NCI-H446 (cell line): ENCODE measurements at places on chromosomes 7 and 10.

- DNase-seq = no peak
Observed at GRCh38 chr10:27815261-27815660, 69.6 kb upstream of the MKX start.

- no peak for DNase-seq
Observed at GRCh38 chr7:20241194-20241910, 24.2 kb upstream of the MACC1 start.

DNA sequence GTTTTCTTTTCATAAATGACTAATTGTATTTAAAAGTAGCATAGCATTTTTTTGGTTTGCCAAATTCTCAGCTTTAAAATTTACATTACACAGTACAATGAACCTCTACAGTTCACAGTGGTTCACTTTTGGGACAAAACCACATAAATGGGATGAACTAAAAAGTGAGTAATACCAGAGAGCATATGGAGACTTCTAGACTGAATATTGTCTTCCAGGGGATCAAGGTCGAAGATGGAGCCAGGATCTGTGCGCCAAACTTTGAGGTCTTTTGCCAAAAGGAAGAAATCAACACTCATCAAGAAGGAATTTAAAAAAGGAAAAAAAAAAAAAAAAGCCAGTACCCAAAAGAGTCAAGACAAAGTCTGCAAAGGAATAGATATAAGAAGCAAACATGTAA lies 87.5 kb downstream of the NEBL start:
- peak; percentile 18 for DNase-seq

- no peak for DNase-seq
Observed at GRCh38 chr7:56474271-56474670, 358.1 kb upstream of the NUPR2 start.

DNA sequence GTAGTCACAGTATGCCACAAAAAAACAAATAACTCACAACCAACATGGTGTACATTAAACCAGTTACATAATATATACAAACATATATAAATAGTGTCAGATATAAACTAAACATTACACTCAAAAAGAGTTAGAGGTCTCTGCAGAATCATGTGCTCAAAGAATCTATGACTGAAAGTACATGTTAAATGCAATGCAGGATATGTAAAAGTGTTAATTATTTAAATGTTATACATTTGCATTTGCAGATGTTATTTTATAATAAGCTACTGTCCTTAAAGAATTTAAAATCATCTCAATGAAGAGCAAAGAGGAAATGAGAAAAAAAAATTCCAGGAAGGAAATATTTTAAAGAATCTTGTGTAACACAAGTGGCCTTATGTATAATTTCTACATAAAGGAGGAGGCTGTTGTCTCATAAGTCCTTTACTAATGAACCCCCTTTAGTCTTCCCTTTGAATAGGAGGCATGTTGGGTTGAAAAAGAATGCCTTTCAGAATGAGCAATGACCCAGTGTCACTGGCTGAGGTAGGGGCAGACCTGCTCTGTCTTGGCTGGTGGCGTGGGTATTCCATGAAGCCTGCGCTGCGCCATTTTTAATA lies 148.9 kb downstream of the ITGA8 start:
- DNase-seq = no peak

DNA sequence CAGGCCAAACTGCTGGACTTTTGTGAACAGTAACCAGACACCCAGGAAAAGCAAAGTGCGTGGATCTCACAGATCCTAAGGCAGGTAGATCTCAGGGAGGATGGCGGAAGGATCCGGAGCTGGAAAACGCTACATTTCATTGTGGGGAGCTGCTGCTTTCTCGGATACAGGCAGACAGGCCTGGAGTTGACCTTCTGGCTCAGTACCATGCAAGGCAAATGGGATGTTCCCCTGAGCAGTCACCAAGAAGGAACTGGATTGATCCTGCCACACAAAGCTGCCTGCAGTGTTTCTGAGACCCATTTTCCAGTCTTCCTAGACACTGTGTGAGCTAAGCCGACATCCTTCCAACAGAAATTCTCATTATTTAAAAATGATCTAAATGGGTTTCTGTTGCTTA lies 65.5 kb downstream of the ZRANB1 start:
- no peak for DNase-seq

- no peak for DNase-seq
Observed at GRCh38 chr10:124626759-124627380, 117.3 kb downstream of the FAM53B start.

DNA sequence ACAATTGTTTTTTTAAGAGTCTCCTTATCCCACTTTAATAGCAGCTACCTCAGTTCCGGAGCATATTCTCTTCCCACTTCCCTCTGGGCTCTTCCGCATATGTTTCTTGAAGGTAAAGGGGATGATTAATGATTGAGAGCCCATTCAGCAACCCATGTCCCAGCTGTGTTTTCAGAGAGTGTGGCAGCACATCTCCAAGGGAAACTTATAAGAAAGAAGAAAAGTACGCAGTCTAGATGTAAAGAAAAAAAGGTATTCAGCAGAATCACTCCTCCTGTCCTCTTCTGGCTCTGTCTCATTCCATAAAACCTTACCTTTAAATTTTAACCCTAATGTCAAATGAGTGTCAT lies 9.7 kb upstream of the ANKRD7 start:
- DNase-seq = peak; percentile 23

DNA sequence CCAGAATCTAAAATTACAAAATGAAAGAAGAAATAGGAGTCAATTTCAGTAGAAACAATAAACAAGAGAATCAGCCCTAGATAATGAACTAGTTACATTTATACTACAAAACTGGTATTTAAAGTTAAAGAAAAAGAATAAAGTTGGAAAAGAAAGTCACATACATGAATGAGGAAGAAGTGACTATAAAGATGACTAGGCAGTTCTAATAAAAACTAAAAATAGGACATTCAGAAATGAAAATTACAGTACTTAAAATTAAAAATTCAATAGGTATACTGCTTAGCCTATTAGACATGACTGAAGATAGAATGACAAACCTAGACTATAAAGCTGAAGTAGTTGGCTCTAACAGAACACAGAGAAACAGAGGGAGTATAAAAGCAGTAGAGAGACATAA lies 108.8 kb downstream of the AHR start:
- DNase-seq = no peak

DNA sequence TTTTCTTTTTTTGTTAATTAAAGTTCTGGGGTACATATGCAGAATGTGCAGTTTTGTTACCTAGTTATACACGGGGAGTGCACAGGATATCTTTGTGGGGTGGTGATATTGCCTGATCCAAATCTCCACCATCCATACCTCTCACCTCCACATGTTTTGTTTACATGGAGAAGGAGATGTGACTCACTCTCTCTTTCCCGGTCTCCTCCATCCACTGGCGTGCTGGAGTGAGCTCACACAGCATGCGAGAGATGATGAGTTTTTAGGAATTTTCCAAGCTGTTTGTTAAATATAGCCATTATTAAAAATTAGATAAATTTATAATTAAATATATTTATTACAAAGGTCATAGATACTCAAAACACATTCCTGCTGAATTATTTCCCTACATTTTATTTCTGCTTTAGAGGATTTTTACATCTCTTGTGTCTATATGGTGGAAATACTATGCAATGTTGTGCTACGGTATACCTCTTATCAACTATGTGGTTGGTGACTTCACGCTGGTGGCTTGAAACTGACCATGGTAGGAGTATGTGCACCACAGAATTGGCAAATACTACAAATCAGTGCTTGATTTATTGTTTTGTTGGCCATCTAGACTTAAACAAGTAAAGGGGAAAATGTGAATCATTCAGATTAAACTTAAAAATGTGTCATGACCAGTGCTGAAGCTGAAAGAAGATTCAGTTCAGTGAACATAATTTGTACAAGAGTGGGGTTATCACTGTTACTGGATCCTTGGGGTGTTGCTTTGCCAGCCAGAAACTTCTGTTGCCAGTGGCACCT lies 107.9 kb upstream of the FAM180A start:
- no peak for DNase-seq

DNA sequence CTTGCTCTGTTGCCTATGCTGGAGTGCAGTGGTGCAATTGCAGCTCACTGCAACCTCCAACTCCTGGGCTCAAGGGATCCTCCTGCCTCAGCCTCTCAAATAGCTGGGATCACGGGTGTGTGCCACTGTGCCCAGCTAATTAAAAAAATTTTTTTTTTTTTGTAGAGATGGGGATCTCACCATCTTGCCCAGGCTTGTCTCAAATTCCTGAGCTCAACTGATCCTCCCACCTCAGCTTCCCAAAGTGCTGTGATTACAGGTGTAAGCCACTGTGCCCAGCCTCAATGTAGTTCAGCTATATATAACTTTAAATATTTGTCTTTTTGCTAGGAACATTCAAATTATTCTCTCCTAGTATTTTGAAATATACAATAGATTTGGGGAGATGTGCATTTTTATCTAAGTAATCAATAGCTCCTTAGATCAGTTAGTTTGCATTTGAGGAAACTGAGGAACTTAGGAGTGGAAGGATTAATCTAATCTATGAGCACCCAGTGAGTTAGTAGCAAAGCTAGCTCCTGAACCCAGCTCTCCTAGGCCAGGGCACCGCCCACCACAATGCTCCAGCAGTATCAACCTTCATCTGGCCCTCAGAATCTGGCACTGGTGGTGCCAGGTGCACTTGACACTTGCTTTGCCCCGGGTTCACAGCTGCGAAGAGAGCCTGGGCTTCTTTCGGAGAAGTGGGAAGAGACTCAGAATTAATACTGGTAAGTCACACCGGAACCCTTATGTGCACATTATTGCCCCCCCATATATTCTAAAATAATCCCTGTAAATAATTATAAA lies 5.9 kb upstream of the LRMDA start:
- DNase-seq = no peak

GRCh38 chr10:122421054-122421625 lies 33.3 kb upstream of the ARMS2 start:
- DNase-seq = no peak

GRCh38 chr7:22681852-22682657 lies 44.9 kb upstream of the IL6 start:
- DNase-seq = no peak

DNA sequence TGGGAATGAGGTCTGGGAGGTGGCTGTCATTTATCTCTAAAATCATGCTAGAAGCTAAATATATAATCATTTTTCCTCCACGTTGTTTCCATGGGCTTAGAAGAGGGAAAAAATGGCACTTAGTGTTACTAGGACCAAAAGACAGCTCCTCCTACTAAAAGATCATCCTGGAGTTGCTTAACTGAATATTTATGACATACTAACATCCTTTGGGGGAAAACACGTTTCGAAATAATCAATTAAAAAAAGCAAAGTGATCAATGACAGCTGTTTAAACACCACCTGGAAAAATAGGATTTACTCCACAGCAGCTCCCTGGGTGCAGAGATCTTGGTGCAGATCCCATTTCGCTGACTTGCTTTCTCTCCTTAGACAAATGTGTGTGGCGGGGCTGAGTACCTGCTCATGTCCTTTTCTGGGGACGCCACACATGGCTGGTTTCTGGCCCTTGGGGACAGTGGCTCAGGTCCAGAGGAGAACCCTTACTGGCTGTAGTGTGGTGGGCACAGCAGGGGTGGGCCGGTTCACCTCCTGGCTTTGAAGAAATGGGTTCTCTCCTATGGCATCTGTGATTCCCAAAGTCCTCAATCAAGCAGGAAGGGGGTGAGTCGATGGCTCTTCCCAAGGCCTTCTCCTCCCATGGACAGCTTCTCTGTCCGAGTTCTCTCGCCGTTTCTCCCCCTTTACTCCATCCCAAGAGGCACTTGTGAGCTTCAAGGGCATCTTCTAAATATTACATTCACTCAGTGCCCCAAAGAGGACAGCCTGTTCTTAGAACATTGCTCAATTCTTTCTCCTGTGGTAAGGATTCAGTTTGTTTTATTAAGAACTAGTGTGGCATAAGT lies 156.4 kb upstream of the KLF14 start:
- no peak for DNase-seq

DNA sequence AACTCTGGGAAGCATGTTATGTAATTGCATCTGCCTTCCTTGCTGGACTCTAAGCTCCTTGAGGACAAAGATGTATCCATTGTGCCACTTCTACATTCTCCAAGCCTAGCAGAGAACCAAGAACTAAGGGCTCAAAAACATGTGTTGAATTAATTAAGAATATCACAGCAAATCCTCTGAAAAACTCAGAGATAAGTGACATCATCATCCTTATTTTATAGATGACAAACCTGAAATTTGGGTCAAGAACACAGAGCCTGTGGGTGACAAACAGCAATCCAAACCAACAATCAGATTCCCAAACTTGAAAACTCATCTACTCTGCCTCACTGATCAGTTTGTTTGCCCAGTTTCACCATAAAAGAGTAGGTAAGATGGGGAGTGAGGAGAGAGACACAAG lies 503.6 kb upstream of the LRRN3 start:
- DNase-seq = no peak

- DNase-seq = no peak
Observed at GRCh38 chr10:35636956-35637355, 5.1 kb downstream of the FZD8 start.

- DNase-seq = no peak
Observed at GRCh38 chr10:44993226-44993921, 7.3 kb upstream of the ZNF22 start.

GRCh38 chr7:98836811-98837629 lies 32.8 kb downstream of the TMEM130 start:
- no peak for DNase-seq

DNA sequence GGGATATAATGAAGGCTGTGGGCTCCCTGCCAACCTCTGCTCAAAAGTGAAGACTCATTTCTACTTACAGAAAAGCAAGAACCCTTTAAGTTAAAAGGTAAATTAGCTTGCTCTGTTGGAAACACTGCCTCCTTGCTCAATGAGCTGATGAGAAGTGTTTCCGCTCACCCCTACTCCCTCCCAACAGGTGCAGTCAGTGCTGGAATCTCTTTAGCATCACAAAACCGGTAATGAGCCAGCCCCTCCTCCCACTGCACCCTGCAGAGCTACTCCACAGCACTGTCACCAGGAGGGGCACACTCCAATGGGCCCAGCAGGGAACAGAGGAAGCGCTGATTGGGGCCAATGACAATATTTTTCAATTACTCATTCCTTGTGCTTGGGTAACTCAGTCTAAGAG lies 262.5 kb downstream of the TCERG1L start:
- no peak for DNase-seq

GRCh38 chr10:43882711-43883110 lies 234.0 kb upstream of the ZNF32 start:
- DNase-seq = no peak

DNA sequence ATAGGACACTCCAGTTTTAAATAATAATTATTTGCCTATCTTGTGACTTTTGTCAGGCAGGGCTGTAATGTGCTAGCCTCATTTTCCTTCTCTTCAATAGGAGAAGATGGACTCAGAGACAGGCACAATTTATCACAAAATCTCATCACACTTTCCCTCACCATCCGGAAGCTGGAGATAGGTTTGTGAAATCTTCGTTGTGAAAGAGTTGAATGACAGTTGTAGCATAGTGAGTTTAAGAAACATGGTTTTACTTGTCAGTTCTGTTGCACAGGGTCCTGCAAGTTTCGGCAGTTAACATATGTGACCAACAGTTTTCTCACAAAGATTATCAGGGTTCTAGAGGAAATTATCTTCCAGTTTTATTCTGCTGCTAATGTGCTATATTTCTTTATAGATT lies 37.7 kb upstream of the MAP3K8 start:
- DNase-seq = no peak

DNA sequence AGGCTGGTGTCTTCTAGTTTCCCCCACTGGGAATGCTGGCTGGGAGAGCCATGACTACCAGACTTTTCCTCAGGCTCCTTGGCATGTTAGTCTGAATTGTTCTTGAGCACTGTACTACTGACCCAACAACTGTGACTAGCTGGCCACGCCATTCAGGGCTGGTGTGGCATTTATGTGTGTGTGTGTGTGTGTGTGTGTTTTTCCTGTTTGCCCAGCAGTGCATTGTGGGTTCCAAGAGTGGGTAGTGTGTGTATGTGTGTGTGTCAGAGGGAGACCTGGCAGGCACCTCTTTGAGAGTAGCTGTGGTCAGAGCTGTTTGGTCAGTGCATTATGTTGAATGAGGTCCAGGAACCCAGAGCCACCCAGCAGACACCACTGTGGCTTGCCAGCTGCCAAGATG lies 9.2 kb downstream of the PCBD1 start:
- DNase-seq = no peak
